ENCODE measurements at places on chromosomes 5 and 9.

- no peak for DNase-seq
Measured at GRCh38 chr5:82234885-82235284, 43.3 kb downstream of the RPS23 start.

DNA sequence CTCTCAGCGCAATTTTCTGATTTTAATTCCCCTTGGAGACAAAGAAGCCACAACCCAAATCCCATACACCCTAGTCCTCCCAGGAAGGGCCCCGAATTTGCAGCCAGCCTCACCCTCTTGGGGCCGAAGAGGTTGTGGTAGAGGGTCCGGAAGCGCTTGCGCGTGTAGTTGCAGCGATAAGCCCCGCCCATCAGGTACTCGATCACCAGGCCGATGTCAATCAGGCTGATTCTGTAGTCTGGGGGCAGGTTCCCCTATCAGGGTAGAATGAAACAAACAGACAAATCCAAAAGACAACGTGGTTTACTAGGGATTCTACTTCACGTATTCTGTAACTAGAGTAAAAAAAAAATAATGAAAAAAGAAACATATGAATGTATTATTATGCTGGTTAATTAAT, 210.6 kb upstream of the KLF9 start:
- DNase-seq, result no peak

- no peak for DNase-seq
Measured at GRCh38 chr5:10432059-10433008, 9.3 kb upstream of the ROPN1L start.

- DNase-seq, result no peak
Measured at GRCh38 chr5:117131048-117131679, 556.5 kb upstream of the SEMA6A start.

GRCh38 chr9:13939134-13939533, 374.8 kb downstream of the NFIB start:
- DNase-seq, result no peak

DNA sequence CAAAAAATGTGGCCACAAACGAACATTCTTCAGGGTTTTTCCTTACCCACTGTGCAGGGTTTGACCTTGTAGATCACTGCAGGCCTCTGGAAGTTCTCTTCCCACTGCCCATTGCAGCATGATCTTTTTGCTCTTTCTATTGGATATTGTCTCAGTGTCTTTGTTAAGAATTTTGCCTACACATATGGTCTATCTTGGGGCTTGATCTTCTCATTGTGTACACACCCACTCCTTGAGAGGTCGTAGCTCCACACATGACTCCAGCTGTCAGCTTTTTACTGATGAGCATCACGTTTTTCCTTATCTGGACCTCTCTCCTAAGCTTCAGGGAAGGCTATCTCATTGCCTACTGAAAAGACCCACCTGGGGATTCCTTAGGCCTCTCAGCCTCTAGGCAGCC, 3.0 kb upstream of the GLRX start:
- DNase-seq, result no peak

DNA sequence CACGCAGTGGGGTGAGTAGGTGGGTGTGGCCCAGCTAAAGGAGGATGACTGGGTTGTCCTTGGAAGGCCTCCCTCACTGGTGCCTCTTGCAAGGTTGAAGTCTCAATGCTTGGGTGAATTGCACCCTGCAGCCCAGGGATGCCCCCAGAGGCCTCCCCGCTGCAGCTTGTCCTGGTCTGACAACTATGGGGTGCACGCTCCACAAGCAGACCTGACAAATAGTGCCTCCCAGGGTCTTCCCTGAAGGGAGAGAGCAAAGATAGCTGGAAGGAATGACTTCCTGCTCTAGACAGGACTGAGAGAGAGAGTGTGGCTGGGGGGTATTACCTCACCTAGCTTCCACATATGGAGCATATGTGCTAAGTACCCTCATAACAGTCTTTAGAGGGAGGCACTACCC, 1.7 kb downstream of the PSD2 start:
- no peak for DNase-seq

GRCh38 chr9:123033352-123033751, at the start of gene GPR21:
TSS of gene GPR21 (plus strand) at chr9:123033667. CDS start at chr9:123034567, 900 bp downstream.
- no peak for DNase-seq

DNA sequence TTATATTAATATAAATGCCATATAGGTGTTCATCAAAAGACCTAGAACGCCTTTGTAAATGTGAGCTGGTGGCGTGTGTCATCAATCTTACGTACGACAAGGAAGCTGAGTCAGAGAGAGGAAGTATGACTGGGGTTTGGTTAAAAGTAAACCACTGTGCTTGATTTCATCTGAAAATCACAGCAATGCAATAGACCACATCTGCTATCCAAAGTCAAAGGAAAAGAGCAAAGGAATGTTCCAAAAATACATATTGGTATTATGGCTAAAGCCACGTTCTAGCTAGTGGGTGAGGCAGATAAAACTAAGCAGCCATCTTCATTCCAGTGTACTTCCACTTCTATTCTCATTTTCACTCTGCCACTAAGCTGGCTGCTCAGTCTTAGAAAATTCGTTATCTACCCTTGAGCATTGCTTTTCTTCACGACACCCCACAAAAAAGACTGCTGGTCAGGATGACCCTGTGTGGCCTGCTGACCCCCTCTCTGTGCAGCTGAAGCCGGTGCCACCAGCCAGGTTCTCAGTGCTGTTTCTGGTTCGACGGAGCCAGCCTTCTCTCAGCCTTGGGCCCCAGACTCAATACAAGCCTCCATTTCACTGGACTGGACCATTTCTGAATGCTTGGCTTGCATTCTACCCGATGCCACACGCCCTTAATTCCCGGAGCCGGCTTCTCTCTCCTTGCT, 23.8 kb downstream of the SHC3 start:
- DNase-seq, result no peak

DNA sequence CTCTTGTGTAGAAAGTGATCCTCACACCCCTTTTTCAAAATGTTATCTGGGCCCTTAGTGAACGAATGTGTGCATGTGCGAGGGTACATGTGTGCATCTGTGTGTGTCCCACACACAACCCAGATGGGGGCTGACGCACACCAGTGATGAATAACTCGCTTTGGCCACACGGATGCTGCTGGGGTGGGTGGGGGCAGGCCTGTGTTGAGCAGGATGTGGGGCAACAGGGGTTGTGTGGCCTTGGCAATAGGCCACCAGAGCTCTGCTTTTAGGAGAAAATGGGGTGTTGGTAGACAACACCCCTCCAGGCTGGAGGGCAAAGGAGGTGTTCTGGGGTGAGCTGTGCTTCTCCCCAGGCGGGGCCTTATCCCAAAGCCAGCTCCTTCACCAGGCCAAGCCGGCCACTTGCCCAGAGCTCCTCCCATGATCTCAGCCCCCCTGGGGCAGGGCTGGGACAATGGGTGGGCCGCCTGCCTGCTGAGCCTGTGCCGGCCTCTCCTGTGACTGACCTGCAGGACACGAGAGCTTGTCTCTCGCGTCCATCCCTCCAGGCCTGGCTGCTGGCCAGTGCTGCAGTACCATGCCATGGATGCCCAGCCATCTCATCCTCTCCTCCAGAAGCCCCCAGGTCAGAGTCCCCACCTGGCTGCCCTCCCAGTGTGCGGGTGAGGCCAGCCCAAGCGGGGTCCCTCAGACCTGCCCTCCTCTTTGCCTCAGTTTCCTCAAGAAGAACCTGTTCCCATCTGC, 1.7 kb downstream of the DBN1 start:
- no peak for DNase-seq

DNA sequence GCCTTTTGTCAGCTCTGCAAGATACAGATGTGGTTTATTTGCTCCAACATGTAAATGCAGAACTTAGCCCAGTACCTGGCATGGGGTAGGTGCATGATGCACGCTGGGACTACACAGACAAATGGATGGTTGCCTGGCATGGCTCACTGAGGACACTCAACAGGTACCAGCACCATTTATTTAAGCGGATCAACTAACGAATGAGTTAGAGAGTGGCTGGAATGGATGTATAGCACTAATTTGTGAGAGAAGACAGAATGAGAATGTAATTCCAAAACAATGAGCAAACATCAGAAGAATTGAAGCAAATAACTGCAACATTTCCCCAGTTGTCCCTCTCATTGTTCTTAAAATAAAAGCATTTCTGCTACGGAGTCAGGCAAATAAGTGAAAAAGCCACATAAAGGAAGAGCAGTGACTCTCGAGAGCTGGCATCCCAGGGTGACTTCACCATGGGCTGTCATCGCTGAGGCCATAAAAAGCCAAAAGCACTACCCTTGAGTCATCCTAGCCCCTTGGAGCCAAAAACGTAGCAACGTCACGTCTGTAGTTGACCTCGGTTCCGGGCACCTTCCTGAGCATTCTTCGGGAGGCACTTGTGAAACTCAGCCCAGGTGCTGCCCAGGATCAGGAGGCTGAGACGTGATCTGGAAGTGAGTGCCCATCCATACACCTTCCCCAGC, 290.3 kb downstream of the NSG2 start:
- no peak for DNase-seq

GRCh38 chr5:59356813-59357380, 536.6 kb downstream of the PDE4D start:
- DNase-seq, result no peak

- no peak for DNase-seq
Measured at GRCh38 chr5:38257308-38258041, 884 bp upstream of the EGFLAM start.

DNA sequence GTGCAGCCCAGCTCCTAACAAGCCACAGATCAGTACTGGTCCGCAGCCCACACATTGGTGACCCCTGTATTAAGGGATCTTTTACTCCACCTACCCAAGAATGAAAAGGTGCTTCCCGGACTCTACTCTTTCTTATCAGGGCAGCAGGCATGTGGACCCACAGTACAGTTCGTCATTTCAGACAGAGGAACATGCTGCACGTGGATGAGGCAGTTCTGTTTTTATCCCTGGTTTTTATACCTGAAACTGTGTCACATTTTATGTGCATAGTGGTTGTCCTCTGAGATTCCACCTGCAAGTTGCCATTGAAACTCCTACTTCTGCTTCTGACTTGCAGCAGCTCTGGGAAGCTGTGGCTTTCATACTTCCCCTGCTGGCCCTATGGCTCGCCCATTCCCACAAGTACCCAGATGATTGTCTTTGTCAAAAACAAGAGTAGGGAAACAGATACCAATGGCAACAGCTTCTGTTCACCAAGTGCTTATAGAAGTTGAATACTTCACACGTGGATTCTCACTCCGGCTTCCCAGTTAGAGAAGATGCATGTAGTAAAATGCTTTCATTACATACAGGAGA, 208.0 kb downstream of the TRIO start:
- DNase-seq, result no peak

GRCh38 chr5:83715236-83716065, 5.2 kb downstream of the HAPLN1 start:
- no peak for DNase-seq

GRCh38 chr5:75660678-75661465, 49.6 kb downstream of the ANKDD1B start:
- no peak for DNase-seq

- no peak for DNase-seq
Measured at GRCh38 chr9:107386396-107386795, 103.2 kb downstream of the KLF4 start.

DNA sequence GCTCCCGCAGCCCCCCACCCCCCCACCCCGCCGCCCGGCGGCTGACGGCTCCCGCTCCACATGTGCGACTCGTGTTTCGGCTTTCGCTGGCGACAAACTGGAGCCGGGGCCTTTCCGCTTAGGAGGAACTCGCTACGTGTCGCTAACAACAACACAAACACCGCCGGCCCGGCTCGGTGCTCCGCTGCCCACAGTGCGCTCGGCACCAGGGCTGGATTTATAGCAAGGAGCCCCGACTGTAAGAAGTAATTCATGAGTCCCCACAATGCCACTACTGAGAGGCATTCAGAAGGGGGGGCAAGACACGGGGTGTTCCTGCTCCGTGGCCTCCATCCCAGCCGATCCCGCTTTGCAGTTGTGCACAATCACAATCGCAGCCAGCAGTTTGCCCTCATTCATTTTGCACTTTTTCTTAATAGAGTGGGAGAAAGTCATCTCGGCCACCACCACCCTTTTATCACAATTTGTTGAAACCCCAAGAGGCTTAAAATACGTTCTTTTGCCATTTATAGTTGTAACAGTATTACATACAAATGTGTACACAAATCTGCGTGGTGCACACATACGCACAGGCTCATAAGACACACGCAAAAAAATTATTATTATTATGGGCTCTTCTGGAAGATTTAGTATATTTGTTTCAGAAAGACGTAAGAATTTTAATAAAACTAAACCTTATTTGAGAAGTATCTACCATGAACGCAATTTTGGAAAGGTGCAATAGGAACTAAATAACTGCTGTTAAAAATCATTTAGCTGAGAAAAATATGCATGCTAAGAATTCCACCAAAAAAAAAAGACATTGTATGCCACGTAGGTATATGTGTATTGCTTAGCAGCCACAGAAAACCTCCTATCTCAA, 48.1 kb downstream of the EBF1 start:
- DNase-seq, result no peak

GRCh38 chr5:39543335-39543734, 118.6 kb upstream of the DAB2 start:
- DNase-seq, result no peak

GRCh38 chr9:131582056-131582455, 36.7 kb downstream of the PRRT1B start:
- no peak for DNase-seq

DNA sequence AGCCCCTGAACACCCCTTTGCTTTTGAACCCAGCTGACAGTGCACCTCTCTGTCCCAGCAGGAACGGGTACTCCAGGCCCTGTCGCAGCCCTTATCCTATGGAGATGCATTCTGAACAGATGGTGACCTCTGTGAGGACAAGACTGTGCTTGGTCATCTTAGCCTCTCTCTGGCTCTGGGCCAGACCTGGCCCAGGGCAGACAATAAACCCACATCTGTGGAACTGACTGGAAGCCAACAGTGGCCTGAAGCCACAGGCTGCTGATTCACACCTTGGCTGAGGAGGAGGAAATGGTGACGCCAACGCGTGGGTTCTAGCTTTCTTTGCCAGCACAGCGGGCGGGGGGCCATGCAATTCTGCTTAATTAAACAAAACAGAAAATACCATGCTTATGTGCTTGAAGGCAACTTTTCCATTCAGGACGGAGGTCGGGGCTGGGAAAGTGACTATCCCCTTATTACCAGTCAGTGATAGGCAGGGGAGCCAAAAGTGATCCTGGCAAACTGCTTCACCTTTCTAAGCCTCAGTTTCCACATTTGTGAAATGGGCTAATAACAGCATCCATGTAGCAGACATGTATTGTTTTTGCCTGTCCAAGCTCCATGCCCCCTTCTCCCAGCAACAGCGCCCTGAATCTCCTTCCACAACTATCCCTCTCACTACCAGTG, 10.8 kb downstream of the SH3PXD2B start:
- peak; percentile 64 for DNase-seq

GRCh38 chr9:133786371-133786753, 48.2 kb upstream of the SARDH start:
- DNase-seq, result no peak

GRCh38 chr9:137411645-137412380, 11.1 kb downstream of the EXD3 start:
- DNase-seq, result peak; percentile 74

GRCh38 chr5:109141222-109142200, 268.3 kb downstream of the PJA2 start:
- DNase-seq, result no peak
